HT-29 (cell line): ENCODE measurements at places on chromosomes 2 and 18.

DNA sequence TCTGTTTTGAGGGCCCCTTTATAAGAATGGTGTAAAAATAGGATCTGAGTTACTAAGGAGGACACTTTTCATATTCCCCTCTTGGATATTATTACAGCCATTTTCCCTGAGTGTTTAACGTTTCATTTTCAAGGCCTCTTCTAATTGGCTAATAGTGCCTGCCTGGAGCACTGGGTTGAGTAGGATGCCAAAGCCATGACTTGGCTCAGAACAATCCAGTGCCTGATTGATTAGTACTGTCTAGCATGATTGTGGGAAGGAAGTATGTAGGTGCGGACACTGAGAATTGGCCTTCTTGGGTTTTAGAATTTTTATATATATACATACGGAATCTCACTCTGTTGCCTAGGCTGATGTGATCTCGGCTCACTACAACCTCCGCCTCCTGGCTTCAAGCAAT is 66.1 kb downstream of the NAB1 start:
- no peak for DNase-seq

- DNase-seq, result no peak
These were observed 81.5 kb upstream of the STON1 start for GRCh38 chr2:48448274-48449061.

DNA sequence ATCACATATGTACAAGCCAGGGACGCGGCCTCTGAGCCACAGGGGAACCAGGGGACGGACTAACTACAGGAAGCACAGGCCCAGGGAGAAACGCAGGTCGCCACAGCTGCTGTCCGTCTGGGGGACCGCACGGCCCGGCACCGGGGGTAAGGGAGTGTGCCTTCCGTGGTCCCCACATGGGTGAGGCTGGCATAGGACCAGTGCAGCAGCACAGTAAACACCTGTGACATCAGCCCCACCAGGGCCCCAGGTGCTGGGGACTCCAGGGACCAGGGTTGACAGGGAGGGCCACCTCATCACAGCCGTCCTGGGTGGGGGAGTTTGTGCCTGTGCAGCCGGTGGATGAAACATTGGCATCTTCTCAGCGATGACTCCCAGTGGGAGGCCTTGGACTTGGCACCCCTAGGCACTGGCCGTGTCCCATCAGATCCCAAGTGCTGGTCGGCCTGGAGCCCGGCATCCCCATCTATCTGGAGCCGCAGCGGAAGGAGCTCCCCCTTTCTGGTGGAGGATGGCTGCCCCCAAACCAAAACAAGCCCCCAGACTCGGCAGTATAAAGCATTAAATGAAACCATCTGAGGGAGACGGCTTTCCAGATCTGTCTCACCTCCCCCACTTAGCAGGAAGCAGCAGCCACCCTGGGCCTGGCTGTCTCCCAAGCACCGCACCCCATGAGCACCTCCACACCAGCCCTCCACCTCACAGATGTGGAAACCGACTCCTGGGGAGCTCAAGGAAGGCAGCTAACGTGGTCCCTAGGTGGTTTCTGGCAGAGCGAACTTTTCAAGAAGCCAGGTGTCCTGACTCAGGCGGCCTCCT is 22.5 kb downstream of the AQP12A start:
- DNase-seq, result no peak

DNA sequence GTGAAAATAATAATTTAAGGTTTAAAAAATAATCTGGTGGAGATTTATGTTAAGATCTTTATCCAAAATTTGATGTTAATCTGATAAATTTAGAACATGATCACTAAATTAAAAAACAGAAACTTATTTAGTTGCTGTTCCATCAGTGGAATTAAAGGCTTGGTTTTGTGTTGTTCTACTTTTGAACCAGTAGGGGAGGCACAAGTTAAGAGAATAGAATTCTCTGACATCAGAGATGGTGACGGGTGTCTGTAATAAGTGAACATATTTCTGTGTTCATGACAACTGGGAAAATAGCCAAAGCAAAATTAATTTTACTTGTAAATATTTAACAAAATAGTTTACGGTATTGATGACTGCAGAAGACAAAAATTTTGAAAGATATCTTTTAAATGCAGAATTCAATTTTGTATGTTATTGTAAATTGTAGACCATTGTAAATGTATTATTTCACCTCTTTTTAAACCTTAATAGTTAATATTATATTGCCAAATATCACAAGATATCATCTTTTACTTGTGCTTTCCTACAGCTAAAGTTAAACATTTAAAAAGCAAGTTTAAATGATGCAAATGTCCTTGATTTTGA is 106.0 kb downstream of the UBR3 start:
- peak; percentile 41 for DNase-seq

GRCh38 chr2:66699793-66700676 is 265.1 kb downstream of the MEIS1 start:
- DNase-seq, result peak; percentile 69

GRCh38 chr2:20994130-20994529 is 49.7 kb downstream of the APOB start:
- DNase-seq, result no peak

- DNase-seq, result no peak
These were observed 117.3 kb downstream of the FAM117B start for GRCh38 chr2:202752071-202752470.

DNA sequence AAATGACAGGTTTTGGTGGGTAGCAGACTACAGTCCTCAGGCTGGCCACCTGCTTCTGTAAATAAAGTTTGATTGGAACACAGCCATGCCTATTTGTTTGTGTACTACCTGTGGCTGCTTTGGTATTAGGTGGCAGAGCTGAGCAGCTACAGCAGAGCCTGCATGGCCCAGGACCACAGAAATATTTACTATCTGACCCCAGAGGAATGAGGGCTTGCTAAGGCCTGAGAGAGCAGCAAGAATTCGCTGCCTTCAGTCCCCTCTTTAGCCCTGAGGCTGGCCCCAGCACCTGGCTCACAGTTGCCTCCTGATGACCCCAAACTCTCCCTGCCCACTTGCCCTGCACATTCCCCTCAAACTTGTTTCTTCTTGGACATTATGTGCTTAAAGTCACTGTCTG is 32.5 kb downstream of the POLR1A start:
- no peak for DNase-seq

GRCh38 chr18:31649978-31650719 is 34.2 kb downstream of the B4GALT6 start:
- no peak for DNase-seq

GRCh38 chr2:41061356-41061755 is 609.5 kb upstream of the SLC8A1 start:
- no peak for DNase-seq

DNA sequence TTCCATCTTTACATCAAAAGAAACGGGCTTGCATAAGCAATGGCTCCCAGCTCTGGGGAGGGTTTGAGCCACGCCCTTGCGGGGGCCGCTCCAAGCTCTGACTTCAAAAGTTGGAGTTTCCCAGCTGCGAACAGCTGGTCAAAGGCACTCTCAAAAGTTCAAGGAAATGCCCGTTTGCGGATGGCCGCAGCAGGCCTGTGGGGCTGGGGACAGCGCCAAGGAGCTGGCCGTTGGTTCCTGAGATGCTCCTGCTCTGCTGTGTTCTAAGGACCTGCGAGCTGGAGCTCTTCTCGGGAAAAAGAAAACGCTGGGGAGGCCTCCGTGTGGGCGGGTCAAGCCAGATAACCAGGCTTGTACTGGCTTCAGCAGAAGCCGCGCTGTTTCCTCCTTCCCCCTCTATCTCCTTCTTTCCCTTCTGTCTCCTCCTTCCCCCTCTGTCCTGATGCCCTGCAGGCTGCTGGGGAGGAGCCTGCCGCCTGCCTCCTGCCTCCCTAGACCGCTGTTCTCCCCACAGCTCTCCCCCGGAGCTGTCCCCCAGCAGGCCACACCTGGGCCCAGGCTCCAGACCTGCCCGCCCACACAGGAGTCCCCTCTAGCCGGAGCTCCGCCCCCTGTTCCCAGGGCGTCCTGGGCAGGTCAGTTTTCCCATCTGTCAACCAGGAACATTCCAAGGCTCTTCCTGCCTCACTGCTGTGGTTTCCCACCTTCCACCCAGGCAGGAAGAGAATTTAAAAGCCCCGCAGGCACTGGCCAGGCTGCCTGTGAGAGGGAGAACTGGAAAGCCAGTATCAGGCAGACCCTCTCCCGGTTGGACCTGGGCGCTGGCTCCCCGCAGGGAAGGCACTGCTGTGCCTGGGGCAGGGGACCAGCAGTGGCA is 14.1 kb downstream of the KLF11 start:
- peak; percentile 70 for DNase-seq

- DNase-seq, result no peak
These were observed 162.1 kb downstream of the MYCN start for GRCh38 chr2:16102358-16102975.

GRCh38 chr18:12628706-12629702 is 28.9 kb downstream of the SPIRE1 start:
- DNase-seq, result no peak

DNA sequence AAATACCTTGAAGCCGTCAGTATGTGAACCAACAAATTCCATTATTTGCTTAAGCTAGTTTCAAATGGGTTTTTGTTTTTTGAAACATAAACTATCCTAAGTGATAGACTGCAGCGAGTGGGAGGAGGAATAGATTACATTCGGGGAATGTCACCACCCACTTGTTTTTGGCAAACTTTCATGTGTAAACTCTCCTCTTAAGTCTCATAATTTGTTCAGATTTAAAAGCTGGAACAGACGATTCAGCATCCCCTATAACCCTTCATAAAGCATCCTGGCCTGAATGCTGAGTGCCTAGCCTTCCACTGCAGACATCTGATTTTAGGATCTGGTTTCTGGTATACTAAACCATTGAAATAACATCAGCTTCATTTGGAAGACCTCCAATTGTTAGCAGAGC is 51.0 kb downstream of the CPO start:
- DNase-seq, result no peak

- no peak for DNase-seq
These were observed 124.4 kb downstream of the FBXO15 start for GRCh38 chr18:74023220-74023619.

DNA sequence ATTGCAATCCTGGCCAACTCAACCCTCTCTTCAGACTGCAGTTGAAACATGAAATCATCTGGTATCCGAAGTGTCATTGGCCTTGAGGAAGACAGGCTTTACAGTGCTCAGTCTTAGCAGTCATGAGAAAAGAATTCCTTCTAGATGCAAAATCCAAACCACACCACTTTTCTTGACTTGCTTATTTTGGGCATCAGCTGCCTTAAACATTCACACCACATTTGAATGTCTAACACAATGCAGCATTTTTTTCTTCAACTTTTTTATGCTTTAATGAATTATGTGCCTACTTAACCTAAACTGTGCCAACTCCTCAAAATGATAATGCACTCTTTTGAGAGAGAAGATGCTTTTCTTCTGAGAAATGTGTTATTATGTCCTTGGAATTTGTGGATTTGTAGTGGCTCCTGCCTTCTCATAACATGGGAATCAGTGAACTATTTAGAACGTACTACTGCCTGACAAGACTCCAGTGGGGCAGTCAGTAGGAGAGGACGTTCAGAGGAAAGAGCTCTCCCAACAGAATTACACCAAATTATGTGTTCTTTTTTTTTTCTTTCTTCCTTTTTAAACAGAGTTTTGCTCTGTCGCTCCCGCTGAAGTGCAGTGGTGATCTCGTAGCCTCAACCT is 3.2 kb upstream of the FAM98A start:
- DNase-seq, result no peak

- DNase-seq, result no peak
These were observed 128.7 kb downstream of the UBR3 start for GRCh38 chr2:169955940-169956339.

DNA sequence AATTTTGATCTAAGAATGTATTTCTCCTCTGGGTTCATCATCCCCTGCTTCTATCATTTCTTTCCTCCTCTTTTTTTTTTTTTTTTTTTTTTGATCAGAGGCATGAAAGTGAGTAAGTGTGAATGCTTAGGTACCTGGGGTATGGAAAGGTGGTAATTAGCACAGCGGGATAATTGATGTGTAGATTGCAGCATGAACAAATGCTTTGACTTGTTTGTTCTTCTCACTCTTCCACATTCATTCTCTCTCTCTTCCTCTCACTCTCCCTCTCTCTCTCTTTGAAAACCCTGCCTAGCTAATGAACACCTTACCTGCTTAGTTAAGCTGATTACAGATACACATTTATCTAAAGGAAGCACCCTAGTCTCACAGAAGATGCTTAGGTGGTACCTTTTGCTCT is 74.7 kb downstream of the ZEB2 start:
- no peak for DNase-seq

- no peak for DNase-seq
These were observed 119.2 kb downstream of the ETAA1 start for GRCh38 chr2:67516362-67516761.

DNA sequence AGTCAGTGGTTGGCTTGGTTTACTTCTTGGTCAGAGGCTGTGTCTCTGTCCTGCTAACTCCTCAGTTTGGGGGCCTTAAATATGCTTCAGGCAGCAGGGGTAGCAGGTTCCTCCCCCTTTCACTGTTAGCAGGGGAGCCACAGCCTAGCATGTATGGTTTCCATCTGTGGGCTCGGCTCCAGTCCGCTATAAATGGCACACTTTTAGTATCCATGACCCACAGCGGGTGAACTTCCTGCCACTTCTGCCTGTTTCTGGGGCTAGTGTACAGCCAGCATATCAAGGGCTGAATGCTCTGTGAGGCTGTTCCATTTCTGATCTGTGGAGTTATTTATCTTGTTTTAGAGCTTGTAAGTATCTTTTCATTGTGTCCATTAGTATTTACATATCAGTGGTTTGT is 58.3 kb downstream of the MRPL33 start:
- no peak for DNase-seq

GRCh38 chr18:74132201-74132600 is 15.4 kb downstream of the FBXO15 start:
- no peak for DNase-seq

DNA sequence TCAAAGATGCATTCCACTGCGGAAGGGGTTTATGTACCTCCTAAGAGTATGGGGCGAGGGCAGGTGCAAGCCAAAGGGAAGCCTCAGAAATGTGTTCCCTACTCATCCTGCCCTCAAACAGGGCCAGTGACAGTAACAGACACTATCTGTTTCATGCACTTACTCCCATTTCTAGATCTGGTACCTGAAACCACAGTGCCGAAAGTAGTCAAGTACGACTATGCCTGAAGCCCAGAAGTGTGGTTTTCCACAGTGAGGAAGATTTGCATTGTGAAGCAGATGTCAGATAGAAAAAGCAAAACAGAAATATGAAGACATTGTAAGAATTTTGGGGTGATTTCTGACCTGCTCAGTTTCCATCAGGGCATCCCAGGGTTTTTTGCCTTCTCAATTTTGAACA is 748.7 kb downstream of the RNF144A start:
- no peak for DNase-seq

- no peak for DNase-seq
These were observed 106.9 kb downstream of the HDAC4 start for GRCh38 chr2:239293775-239294430.

DNA sequence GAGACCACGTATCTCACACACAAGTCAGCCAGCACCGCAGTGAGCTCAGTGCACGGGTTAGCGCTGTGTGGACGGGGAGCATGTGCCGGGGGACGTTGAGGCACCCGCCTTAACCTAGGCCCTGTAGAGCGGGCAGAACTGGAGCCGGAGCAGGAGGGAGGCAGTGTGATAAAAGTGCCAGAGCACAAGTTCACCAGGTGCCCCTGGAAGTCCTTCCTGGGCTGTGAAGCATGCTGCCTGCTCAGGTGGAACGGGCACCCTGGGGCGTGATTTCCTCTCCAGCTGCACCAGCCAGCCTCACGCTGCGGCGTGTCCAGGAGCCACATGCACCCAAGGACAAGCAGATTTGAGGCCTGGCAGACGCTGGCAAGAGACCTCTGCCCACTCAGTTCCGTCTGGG is 50.3 kb downstream of the ITGB1BP1 start:
- no peak for DNase-seq
